ENCODE measurements at places on chromosomes 7 and 10.

- DNase-seq: peak; percentile 97
These were observed at the start of gene SHOC2 for GRCh38 chr10:110919349-110919931. SHOC2 (plus strand) TSS chr10:110919604; CDS start chr10:110964359, 44,755 bp downstream.

- DNase-seq: no peak
These were observed 270.8 kb downstream of the ELFN1 start for GRCh38 chr7:1940863-1941262.

- DNase-seq: no peak
These were observed 203.1 kb upstream of the VSTM2A start for GRCh38 chr7:54339073-54339472.

- DNase-seq: no peak
These were observed at the start of gene PROSER2 for GRCh38 chr10:11823122-11823988. PROSER2 (plus strand) TSS chr10:11823356; CDS start chr10:11852078, 28,722 bp downstream.

GRCh38 chr7:46191776-46192175 lies 270.7 kb upstream of the IGFBP3 start:
- DNase-seq: no peak

DNA sequence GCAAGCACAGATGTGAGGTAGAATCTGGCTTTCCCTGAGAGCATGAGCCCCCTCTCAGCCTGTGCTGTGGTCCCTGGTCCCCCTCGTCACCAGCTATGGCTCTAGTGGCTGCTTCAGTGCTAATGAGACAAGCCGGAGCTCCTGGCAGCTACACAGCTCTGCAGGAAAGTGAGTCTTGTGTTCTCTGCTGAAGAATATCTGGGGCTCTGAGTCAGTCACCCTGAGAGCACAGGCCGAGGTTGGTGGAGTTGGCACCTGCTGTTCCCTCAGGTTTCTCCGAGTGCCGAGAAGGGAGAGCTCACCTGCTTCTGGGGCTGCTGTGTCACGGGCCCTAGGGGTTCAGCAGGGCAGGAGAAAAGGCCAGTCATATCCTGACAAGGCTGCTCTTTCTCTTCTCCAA lies 37.2 kb upstream of the GJD4 start:
- DNase-seq: no peak

- no peak for DNase-seq
These were observed 1.1 kb downstream of the ASL start for GRCh38 chr7:66076462-66077329.

GRCh38 chr10:103708627-103709288 lies 146.6 kb downstream of the SH3PXD2A start:
- no peak for DNase-seq

- DNase-seq: no peak
These were observed 194.1 kb downstream of the INHBA start for GRCh38 chr7:41508755-41509154.

GRCh38 chr10:111488668-111489067 lies 411.8 kb downstream of the ADRA2A start:
- DNase-seq: no peak

- no peak for DNase-seq
These were observed 114.9 kb upstream of the NANOS1 start for GRCh38 chr10:118914629-118915028.

DNA sequence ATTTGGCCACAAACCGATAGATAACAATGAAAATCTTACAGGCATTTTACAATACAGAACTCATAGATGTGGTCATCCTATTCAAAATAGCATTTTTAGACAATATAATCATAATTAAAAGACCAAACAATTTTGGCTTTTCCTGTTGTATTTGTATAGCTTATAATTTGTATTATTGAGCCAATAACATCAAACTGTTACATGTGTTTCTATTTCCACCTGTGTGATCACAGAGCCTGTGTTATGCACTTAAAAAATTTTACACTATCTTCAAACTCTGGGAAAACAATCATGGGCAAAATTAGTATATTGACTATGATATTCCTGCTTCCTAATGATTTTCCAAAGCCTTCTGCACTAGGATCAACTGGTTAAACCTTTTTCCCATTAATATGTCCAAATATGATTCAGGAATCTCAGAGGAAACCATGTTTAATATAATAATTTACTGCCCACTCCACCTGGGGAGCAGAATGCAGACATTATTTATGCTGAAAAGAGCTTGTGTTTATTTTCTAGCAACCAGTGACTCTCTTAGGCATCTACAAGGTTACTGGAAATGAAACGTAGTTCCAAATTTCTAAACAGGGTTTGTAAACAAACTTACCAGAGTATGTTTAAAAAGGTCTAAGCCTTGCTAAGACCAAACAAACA lies 1.7 kb downstream of the RHOBTB1 start:
- no peak for DNase-seq

DNA sequence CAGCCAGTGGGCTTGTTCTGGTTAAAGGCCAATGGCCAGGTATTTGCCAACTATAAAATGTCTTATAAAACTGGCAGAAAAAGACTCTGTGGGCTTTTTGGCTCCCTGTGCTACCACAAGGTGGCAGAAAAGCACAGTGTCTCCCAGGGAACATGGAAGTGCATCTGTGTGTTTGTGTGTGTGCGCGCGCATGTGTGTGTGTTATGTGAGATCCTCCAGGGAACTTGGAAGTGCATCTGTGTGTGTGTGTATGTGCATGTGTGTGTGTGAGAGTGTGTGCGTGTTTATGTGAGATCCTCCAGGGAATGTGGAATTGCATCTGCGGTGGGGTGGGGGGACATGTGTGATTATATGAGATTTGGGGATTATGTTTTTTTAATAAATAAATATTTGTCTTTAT lies 30.2 kb upstream of the ABI1 start:
- DNase-seq: no peak

DNA sequence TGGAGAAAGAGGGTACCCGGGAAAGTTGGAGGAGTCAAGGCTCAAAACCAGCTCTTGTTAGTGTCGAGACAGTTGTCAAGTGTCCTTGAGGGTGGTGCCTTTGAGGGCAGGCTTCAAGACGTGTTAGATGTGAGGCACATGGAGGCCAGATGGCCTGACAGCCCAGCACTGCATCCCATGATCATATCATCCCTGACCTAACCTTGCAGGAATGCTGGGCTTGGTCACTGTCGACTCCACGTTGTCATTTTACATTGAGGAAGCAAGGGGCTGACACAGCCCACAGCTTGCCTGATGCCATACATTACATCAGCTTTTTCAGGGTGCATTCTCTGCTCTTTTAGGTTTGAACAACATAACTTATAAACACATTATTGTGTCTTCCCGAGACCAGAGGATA lies 114.1 kb downstream of the ABCA13 start:
- DNase-seq: no peak

- DNase-seq: no peak
These were observed 273.6 kb upstream of the HABP2 start for GRCh38 chr10:113279262-113279661.
